Daoy (cell line): ENCODE measurements at places on chromosomes 1 and 21. TPM values are rescaled to one million over a fixed set of nuclear protein-coding genes. Genes with fewer than 3 reads are reported as not detected.
A peak's percentile ranks its signal among the peaks of the same experiment; 100 is the strongest.

DNA sequence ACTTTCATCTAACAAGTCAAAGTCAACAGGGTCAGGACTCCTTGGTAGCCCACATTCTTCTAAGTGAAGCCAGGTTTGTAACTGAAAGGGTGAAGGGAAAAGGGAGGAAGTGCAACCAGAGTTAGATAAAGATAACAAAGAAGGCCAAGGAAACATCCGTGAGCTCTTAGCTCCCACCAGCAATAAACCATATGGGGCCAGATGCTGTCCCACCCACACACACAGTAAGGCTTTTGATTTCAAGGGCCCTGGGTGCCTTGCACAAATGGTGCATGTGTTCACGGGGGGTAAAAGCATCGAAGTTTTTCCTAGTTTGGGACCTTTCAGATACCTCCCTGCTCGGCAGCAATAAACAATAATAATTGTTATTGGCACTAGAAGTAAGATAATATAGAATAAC, 5.1 kb upstream of the TIAM1 start:
- no peak for DNase-seq

GRCh38 chr1:87053446-87053845, 139.0 kb downstream of the HS2ST1 start:
- no peak for DNase-seq

DNA sequence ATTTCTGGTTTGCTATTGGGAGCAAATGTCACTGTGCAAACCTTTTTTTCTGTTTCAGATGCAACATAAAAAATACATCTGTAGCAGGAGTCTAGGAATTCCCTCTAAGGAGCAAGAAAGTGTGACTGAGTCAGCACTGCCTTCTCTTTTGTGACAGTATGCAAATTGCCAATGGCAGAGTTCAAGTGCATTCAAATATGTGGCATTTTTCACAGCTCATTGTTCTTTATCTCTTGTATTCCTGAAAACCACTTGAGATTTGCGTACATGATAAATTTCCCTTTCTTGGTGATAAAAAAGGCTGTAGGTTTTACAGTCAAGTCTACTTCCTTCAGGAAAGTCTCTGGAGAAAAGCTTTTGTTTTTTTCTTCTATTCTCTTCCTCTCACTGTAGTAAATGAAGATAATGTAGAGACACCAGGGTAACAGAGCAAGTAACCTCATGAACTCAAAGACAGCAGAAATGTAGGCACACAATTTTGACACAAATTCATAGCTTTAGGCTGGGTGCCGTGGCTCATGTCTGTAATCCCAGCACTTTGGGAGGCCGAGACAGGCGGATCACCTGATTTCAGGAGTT, 129.7 kb upstream of the L1TD1 start:
- no peak for DNase-seq

GRCh38 chr1:112720800-112721199, 5.7 kb upstream of the PPM1J start:
- no peak for DNase-seq

TGFB2 gene
- 12.6 and 18.2 TPM in 2 replicates for total RNA-seq

GRCh38 chr1:93851327-93851712, 27.7 kb downstream of the DNTTIP2 start:
- no peak for DNase-seq

WLS gene
- 47.5 and 51.8 TPM in 2 replicates for total RNA-seq

DNA sequence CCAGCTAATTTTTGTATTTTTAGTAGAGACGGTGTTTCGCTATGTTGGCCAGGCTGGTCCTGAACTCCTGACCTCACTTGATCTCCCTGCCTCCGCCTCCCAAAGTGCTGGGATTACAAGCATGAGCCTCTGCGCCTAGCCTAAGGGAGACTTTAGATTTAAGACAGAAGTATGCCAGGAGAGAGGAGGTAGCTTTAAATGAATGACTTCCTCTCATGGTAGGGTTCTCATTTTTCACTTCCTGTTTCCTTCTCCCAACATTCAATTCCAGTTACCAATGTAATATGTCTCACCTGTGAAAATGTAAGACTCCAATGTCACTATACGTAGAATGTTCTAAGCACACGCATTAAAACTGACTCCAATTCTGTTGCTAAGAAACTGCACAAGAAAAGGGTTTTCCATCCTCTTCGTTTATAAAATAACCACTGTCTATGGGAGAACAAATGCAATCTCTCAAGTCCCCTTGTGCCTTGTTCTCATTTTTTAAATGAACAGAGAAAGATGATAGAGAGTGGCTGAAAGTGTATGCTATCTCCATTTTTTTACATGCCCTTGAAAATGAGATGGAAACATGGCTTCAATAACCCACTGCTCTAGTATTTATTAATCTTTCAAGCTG, 140.0 kb downstream of the SLC45A1 start:
- no peak for DNase-seq

PANK4 gene
- total RNA-seq: 18.6 and 44.7 TPM in 2 replicates

SHISAL2A gene
- total RNA-seq: 0.17 TPM in 1 of 2 replicates, not detected in the other

GRCh38 chr1:202569393-202570322, 140.6 kb downstream of the SYT2 start:
- no peak for DNase-seq

- DNase-seq: no peak
These were observed 883.4 kb upstream of the B3GALT2 start for GRCh38 chr1:194069831-194070218.

- peak; percentile 5 for DNase-seq
These were observed 477.2 kb downstream of the BRINP3 start for GRCh38 chr1:190000365-190000872.

GRCh38 chr1:186541003-186541402, 80.1 kb upstream of the PDC start:
- no peak for DNase-seq

- no peak for DNase-seq
These were observed 60.1 kb upstream of the FAM89A start for GRCh38 chr1:231099996-231100767.

AGMAT gene
- 4.3 and 7.6 TPM in 2 replicates for total RNA-seq
